CD4-positive, alpha-beta T cell treated with Interleukin-21 for 1 hour (primary cell): ENCODE measurements at places on chromosomes 5 and 9.

- no peak for DNase-seq
Measured at GRCh38 chr5:169121630-169122420, 179.1 kb downstream of the SLIT3 start.

DNA sequence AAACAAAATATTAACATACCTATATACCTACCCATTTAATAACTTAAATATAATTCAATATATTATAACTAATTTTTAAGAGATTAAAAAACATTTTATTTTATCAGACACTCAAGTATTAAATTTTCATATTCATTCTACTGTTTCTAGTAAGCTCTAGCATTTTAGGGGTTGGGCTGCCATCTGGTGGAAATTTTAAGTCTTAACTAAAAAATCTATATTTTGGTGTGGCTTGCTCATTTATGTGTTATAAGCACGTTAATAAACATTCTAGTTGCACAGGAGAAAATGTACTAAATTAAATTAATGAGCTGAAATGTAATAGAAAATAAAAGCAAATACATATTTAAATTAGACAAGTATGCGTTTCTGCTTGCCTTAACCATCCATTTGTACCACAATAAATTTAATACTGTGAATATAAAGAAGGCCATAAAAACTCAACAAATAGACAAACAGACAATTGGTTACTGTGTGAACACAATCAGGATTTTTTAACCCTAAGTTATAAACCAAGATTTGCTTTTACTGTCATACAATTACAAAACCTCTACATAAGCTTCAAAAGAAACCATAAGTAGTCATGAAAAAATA, 1728.3 kb upstream of the CDH9 start:
- DNase-seq: no peak

DNA sequence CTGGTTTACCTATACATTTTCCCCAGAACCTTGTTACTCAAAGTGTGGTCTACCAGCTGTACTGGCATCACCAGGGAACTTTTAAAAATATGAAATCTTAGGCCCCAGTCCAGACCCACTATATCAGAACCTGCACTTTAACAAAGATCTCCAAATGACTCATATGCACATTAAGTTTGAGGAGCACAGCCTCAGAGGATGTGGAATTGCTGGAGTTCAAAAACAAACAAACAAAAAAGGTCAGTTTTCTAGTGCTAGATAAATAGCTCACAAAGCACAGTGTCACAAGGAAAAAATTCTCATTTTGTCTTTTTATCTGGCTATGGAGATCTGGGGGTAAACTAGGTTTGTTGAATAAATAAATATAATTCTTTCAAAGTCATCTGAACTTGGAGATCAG, 68.9 kb upstream of the ANKRD55 start:
- DNase-seq: no peak

GRCh38 chr5:113255579-113256386, 179.0 kb downstream of the TSSK1B start:
- DNase-seq: no peak

- no peak for DNase-seq
Measured at GRCh38 chr9:133991214-133991921, 756 bp downstream of the VAV2 start.

- DNase-seq: no peak
Measured at GRCh38 chr5:31783086-31783645, 144.2 kb downstream of the PDZD2 start.
